H54 (cell line): ENCODE measurements at places on chromosomes 7 and 10.
A peak's percentile ranks its signal among the peaks of the same experiment; 100 is the strongest.

GRCh38 chr7:44748948-44749731 lies 493 bp downstream of the ZMIZ2 start:
- no peak for DNase-seq

DNA sequence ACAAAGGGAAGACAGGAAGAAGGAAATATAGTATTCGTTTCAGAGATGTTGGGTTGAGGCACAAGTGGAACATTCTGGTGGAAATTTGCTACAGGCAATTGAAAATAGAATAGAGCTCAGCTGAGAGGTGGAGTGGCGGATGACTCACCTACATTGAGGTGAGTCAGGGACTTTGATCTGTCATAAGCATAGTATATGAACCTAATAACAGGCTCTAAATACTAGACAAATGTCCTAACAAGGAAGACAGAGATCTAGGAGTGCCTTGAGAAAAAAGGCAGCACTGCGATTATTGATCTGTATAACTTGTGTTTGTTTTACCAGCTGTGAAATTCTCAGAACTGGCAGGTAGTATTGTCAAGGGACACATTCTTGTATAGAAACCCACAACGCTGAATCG lies 907 bp upstream of the IFRD1 start:
- DNase-seq, result peak; percentile 18

DNA sequence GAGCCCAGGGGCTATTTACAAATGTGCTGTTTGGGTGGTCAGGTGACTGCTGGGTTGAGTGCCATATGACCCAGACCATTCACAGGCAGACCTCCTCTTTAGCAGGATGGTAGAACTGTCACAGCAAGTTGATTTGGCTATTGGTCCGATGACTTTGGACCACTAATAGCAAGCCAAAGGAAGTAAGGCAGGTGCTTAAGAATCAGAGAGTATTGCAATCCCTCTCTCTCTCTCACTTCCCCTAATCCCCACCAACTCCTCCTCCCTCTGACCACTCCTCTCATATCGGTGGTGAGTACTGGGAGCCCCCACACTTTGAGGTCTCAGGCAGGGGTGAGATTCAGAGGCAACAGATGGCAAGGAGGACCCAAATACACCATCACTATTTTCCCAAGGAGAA lies 165.3 kb downstream of the TRIL start:
- no peak for DNase-seq

DNA sequence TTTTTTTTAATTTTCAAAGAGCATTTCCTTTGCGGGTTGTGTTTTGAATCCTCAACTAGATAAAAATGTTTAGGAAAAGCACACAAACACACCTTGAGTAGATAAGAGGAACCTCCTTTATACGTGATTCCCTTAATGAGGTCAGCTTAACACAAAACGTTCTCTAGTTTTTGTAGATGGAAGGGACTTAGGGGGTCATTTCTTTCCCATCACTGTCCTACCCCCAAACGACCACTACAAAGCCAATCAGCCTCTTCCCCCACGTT lies 1.2 kb downstream of the SUV39H2 start:
- DNase-seq, result peak; percentile 7

- DNase-seq, result no peak
These were observed 342.1 kb downstream of the PHF14 start for GRCh38 chr7:11315666-11316258.

DNA sequence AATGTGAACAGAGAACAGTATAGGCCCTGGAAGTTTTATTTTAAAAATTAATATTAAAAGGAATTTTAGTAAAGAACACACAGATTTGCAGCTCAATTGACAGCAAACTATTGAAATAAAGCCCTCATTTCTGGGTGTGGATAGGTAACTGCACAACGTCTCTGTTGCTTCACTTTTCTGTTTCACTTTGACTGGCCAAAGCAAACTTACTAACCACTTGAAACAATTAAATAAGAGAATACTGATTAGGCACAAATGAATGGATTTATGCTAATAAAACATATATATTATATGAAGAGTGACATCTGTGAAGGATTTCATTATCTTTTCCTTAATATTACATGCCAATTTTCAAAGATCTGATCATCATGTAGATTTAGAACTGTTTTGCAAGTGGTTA lies 11.9 kb downstream of the ZNF804B start:
- no peak for DNase-seq

DNA sequence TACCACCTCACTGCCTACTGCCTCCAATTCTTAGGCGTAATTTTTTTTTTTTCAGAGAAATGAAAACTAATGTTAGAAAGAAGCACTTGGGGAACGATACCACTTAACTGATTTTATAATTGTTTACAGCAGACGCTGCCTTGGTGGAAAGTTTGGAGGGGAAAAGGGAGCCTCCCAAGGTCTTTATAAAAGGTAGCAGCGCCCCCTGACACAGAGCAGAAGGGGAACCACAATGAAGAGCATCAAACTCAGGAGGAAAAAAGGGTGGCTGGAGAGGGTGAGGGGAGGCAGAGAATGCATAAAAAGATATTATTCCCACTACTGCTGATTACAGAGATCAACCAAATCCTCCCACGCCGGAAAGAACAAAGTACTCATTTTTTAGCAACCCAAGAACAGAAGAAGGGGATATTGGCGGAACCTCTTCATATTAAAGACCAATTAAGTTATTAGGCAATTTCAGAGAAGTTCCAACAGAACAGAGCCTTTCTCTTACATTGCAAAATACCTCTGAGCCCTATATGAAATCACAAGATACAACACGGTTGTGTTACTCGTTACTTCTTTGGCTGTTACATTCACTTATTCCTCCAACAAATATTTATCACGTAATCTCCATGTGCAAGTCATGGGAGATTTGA lies 135.8 kb downstream of the TEX36 start:
- DNase-seq, result no peak

GRCh38 chr7:114784746-114785145 lies 137.1 kb upstream of the MDFIC start:
- DNase-seq, result no peak

DNA sequence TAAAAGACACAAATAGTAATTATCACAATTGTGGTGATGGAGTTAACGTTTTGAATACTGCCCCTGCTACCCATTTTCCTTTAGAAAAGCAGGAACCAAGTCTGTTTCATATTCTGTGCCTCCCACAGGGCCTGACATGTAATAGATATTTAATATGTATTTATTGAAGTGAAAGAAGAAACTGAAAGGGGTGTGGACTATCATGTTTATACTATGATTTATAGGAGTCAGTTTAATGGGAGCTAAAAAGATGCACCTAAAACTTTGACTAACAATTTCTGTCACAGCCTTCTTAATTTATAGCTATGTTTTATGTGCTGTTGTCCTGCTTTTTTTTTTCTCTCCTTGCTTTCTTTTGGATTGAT lies 24.1 kb upstream of the BHLHA15 start:
- DNase-seq, result no peak

GRCh38 chr7:21412957-21413356 lies 14.9 kb upstream of the SP4 start:
- no peak for DNase-seq

DNA sequence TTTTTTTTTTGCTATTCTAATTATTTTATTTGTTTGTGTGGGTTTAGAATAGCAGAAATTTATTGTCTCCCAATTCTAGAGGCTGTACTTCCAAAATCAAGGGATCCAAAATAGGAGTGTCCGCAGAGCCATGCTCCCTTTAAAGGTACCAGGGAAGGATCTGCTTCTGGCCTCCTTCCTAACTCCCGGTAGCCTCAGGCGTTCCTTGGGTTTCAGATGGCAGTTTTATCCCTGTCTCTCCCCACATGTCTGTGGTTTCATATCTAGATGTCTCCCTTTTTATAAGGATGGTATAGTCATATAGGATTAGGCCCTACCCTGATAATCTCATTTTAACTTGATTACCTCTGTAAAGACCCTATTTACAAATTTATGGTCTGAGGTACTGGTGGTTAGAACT lies 48.4 kb downstream of the BMPR1A start:
- no peak for DNase-seq

GRCh38 chr7:37511915-37512314 lies 63.3 kb upstream of the ELMO1 start:
- DNase-seq, result no peak

DNA sequence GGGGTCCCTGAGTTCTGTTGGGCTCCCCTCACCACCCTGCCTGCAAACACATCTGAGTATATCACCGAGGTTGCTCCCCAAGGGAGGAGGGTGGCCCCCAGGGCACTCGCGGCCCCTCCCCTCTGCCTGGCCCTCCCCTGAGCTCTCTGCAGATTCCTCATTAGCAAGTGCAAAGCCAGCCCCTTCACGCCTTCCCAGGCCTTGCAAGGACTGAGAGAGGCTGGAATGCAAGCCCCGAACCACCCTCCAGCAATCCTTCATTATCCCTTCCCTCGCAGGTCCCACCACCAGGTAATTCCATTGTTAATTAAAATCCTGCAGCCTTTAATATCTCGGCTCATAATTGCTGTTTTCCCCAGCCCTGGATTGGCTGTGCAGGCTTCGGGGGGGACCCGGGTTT lies 35.3 kb upstream of the MYL10 start:
- no peak for DNase-seq

DNA sequence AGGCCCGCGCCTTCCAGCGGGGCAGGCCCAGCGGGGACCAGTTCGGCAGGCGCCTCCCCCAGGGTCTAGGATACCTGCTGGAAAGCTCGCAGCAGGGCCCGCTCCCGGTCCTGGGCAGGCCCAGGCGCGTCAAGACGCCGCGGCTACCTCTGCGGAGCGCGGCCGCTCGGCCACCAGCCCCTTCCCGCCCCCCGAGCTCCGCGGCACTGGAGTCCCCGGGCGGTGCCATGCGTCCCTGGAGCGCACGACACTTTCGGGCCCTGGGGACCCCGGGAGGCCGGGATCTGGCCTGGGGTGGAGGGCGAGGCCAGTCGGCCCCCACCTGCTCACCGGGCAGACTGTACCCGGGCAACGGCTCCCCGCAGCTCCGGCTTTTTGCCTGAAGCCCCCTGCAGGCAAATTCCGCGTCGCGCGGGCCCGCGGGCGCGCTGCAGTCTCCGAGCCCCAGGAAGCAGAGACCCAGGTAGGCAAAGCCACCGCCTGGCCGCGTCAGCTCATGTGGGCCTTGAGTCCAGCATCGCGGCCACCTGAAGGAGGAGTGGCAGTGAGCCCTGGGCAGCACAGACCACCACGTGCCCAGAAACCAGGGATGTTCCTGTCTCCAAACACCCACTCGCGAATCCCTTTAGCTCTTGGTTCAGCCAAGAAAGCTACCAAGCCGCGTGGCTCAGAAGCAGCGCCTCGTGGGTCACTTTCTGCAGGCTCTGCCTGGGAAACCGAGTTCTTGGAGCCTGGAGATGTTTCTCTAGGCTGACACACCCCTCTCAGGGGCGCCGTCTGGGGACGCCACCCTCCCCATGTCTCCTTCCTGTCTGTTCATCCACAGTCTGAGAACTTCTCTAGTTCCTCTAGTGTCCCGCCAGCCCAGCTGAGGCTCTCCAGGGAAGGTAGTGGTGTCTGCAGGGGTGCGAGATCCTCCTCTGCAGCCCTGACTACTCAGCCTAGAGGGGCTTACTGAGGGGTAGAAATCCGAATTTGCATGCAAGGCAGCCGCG lies 46.1 kb upstream of the APBB1IP start:
- no peak for DNase-seq

- DNase-seq, result no peak
These were observed 61.5 kb downstream of the INSIG1 start for GRCh38 chr7:155358948-155359712.

DNA sequence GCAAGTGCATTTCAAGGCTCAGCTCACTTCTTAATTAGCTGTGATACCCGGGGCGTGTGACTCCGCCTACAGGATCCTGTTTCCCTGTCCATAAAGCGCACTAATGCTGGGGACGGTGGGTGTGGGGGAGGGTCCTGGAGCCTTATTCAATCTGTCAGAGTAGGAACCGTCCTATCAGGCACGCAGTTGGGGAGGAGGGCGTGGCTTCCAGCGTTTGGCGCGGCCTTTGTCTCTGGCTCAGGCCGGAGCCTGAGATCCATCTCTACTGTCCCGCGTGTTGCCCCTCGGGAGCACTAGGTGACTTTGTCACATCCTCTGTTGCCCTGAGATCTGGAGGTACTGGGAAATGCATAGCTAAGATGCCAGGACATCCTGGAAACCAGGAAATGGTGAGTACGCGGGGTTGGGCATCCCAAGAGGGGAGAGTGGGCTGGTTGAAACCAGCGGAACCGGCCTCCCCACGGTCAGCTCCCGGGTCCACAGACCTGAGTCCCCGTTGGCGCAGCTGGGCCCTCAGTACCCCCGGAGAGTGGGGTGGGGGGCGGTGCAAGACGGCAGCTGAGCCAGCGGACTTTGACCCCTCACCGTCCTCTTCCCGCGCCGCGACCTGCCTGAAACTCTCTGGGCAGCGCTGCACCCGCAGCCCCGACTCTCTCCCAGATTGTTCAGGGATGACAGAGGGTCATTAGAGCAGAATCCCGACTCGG lies 104.4 kb upstream of the ZNF92 start:
- DNase-seq, result peak; percentile 83

- no peak for DNase-seq
These were observed 76.3 kb upstream of the CARD11 start for GRCh38 chr7:3119963-3120362.

- peak; percentile 82 for DNase-seq
These were observed 71.2 kb upstream of the FOXK1 start for GRCh38 chr7:4610768-4611467.

DNA sequence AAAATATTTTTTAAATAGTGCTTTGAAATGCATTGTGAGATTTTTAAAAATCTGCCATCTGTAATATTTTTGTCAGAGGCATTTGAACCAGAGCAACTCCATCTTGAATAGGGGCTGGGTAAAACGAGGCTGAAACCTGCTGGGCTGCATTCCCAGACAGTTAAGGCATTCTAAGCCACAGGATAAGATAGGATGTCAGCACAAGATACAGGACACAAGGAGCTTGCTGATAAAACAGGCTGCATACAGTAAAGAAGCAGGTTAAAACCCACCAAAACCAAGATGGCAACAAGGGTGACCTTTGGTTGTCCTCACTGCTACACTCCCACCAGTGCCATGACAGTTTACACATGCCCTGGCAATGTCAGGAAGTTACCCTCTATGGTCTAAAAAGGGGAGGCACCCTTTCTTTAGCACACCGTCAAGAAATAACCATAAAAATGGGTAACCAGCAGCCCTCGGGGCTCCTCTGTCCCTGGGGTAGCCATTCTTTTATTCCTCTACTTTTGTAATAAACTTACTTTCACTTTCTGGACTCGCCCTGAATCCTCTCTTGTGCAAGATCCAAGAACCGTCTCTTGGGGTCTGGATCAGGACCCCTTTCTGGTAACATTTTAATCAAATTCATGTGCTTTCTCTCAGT lies 273.7 kb downstream of the SEMA3D start:
- no peak for DNase-seq

GRCh38 chr7:127738859-127739258 lies 86.9 kb downstream of the SND1 start:
- no peak for DNase-seq

DNA sequence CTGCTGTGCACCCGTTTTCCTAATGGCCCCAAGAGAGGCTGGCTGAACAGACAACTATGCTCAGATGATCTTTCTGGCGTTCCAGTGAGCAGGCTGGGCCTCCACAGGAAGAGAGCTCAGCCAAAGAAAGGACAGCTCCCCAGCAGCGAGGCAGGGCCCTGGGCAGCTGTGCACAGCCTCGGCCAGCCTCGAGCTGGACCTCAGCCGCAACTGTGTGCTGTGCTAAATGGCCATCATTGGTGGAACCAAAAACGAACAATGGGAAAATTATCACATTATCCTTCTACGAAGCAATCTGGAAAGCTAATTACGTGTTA lies 97.5 kb downstream of the CTBP2 start:
- DNase-seq, result no peak

GRCh38 chr7:100896732-100897608 lies 1.3 kb upstream of the ACHE start:
- peak; percentile 57 for DNase-seq
